Cortex of kidney (tissue), 1 donor: ENCODE measurements at places on chromosomes 4 and X.
A peak's percentile ranks its signal among the peaks of the same experiment; 100 is the strongest.

- DNase-seq, result no peak
Observed at GRCh38 chr4:181548873-181549575, 694.2 kb upstream of the TENM3 start.

DNA sequence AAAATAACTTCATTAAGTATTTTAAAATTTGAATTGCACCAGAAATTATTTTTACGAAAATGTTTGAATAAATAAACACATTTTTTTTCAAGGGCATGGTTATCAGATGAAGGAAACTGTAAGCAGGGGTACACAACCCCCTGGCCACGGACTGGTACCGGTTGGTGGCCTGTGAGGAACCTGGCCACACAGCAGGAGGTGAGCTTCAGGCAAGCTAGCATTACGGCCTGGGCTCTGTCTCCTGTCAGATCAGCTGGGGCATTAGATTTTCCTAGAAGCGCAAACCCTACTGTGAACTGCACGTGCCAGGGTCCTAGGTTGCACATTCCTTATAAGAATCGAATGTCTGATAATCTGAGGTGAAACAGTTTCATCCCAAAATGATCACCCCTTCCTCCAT, 1499.7 kb upstream of the AGA start:
- DNase-seq, result no peak

- DNase-seq, result no peak
Observed at GRCh38 chrX:12197030-12197429, 58.8 kb downstream of the FRMPD4 start.

GRCh38 chrX:125404667-125405160, 85.0 kb downstream of the TEX13C start:
- no peak for DNase-seq

GRCh38 chr4:176309046-176309445, 10.7 kb upstream of the SPCS3 start:
- no peak for DNase-seq

DNA sequence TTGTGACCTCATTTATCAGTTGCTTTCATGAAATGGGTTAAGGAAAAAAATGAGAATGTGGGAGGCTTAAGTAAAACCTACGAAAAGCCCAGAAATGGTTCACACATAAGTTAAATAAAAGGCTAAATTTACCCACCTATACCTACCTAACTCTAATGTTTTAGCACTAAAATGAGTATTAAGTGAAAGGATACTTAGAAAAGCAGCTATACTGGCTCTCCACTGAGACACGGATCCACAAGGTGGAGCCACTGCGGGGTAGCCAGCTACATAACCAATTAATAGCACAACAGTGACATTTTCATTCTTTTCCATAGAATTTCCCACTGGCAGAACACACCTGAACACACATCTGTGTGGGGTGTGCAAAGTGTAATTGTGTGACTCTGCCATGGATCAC, 101.9 kb downstream of the MAML3 start:
- no peak for DNase-seq

GRCh38 chrX:38961936-38962335, 160.7 kb downstream of the MID1IP1 start:
- no peak for DNase-seq

DNA sequence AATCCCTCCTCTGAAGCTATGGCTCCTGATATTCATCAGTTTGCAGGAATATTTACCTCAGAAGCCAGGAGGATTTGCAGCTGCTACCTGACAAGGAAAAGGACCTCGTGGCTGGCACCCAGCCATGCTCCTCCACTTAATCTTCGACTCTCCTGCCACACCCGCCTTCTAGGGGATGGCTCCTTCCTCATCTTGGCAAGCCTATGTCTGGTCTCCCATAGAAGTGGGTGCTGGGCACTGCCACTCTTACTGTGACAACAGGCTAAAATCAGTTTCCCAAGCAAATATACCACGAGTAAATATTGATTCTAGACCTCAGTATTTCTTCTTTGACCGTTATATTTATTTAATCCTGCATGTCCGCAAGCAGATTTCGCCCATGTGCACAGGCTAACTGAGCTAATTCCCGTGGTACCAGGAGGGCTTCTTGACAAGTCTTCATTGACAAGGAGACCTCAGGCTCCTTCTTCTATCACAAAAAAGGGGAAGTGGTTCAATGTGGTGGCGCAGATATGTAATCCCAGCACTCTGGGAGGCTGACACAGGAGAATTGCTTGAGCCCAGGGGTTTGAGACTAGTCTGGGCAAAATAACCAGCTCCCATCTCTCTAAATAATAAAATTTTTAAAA, 52.6 kb upstream of the DCTD start:
- DNase-seq, result no peak

GRCh38 chr4:145840162-145840768, 98.4 kb downstream of the ZNF827 start:
- no peak for DNase-seq

- DNase-seq, result no peak
Observed at GRCh38 chr4:123741906-123742305, 345.3 kb downstream of the SPRY1 start.

GRCh38 chrX:130055899-130056298, 54.4 kb downstream of the ELF4 start:
- DNase-seq, result no peak

- DNase-seq, result no peak
Observed at GRCh38 chrX:107485013-107485412, 35.6 kb downstream of the FRMPD3 start.

GRCh38 chr4:26748811-26749210, 111.8 kb upstream of the STIM2 start:
- DNase-seq, result no peak

GRCh38 chr4:129109965-129110824, 14.2 kb downstream of the C4orf33 start:
- no peak for DNase-seq

- no peak for DNase-seq
Observed at GRCh38 chr4:185532795-185533324, 2.4 kb downstream of the PDLIM3 start.

DNA sequence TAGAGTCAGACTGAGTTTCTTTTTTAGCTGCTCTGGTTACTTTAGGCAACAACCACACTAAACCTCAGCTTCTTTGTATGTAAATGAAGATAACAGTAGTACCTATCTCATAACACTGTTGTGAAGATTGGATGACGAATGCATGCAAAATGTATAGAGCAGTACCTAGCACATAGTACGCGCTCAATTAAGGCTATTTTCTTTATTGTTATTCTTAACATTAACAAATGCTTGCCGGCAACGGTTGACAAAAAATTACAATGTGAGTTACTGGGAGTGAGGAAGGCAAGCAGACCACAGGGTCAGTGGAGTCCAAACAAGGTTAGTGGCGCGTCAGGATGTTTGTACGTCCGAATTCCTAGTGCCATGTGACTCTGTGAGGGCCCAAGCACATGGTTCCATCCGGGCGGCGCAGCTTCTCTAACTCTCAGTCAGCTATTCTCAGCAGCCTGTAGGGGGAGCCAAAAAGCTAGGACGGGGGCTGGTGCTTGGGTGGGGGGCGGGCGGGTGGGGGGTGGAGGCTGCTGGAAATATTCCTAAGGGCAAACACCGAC, 821 bp upstream of the NALF2 start:
- DNase-seq, result no peak

- no peak for DNase-seq
Observed at GRCh38 chrX:82695066-82695465, 813.0 kb upstream of the POU3F4 start.

GRCh38 chr4:7256984-7257810, 64.9 kb downstream of the SORCS2 start:
- no peak for DNase-seq

DNA sequence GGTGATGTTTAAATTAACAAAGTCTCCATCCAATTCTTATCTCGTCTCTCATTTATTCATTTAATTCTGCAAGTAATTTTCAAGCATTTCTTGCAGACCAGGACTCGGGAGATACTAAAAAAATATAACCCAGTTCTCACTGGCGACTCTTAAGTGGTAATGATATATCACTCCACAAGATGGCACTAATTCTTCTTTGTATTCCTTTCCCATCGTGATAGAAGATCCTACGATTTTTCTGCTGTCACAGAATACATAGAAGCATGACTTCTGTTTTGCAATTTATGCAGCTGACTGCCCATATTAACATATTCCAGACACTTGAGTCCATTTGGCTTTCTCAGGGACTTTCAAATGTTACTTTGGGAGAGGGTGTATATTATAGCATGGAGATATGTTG, 64.0 kb upstream of the FGF13 start:
- no peak for DNase-seq

DNA sequence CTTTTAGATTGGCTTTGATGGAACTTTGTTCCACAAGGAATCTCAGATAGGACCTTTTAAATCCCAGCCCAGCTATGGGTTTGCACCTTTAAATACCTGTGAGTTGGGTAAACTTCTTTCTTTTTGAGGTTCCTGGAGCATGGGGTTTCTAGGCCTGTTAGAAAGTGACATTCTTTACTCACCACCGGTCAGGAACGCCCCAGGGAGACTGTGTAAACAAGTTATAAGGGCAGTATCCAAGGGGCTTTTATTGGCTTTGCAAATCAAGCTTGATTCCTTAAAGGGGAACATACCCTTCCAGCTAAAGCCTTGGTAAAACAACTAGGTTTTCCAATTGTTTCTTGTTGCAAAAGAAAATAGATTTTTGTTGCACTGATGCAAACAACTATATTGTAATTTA, 93.4 kb downstream of the TENT5D start:
- no peak for DNase-seq

- no peak for DNase-seq
Observed at GRCh38 chrX:51332188-51332942, at the start of gene NUDT10. TSS of gene NUDT10 (plus strand) at chrX:51332822. CDS start at chrX:51332966, 144 bp downstream.

- DNase-seq, result no peak
Observed at GRCh38 chr4:54187148-54187547, 41.9 kb upstream of the PDGFRA start.

- DNase-seq, result no peak
Observed at GRCh38 chr4:76177709-76178108, 29.5 kb upstream of the NUP54 start.

- DNase-seq, result no peak
Observed at GRCh38 chrX:123975180-123975579, 13.7 kb downstream of the STAG2 start.

GRCh38 chrX:12929701-12930100, 23.3 kb downstream of the TLR8 start:
- no peak for DNase-seq

- DNase-seq, result no peak
Observed at GRCh38 chr4:8023696-8024033, 84.0 kb upstream of the AFAP1 start.

DNA sequence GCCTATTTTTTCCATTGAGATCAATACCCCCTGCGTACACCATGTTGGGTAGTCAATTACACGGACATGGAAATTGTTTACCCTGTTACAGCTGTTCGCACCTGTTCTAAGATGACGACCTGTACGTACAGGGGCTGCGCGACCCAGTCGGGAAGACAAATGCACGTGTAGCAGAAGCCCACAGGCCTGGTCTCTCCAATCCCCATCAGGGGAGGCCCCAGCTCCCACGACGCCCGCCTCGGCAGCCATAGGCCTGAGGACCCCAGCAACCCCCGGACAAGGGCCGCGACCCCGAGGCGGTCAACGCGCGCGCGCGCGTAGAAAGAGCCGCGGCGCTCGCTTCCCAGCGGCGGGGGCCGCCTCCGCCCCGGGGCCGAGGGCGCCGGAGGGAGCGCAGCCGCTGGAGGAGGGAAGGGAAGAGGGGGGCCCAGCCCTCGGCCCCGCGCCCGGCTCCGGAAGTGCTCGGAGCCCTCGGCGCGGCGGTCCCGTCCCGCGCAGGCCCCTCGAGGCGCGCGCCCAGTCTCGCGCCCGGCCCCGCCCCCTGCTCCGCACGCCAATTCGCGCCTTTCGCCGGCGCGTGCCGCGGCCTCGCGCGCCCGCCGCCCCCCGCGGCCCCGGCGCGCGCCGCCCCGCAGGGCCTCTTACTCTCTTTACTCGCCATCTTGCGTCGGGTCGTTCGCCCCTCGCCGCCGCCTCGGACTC, 618 bp downstream of the RBBP7 start:
- DNase-seq, result peak; percentile 3

GRCh38 chr4:123699880-123700771, 303.5 kb downstream of the SPRY1 start:
- no peak for DNase-seq

DNA sequence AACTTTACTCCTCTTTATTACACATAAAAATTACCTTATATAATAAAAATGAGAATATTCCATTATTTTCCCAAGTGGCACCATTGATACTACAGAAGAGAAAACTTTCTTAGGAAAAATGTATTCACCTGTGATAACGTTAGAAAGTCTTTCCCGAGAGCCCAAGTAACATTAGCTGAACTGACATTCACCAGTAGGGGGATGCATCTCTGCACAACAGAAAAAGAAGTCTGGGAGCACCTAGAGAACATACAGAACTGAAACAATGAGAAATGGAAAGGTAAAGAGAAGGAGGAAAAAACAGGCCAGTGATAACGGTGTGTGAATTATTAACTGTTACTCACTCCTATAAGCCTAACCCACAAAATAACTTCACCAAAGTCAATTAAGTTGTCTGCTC, 423.3 kb downstream of the CENPC start:
- no peak for DNase-seq

DNA sequence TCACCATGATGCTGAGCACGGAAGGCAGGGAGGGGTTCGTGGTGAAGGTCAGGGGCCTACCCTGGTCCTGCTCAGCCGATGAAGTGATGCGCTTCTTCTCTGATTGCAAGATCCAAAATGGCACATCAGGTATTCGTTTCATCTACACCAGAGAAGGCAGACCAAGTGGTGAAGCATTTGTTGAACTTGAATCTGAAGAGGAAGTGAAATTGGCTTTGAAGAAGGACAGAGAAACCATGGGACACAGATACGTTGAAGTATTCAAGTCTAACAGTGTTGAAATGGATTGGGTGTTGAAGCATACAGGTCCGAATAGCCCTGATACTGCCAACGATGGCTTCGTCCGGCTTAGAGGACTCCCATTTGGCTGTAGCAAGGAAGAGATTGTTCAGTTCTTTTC, 4.0 kb downstream of the HNRNPH2 start:
- no peak for DNase-seq

- DNase-seq, result no peak
Observed at GRCh38 chr4:21778702-21779101, 169.9 kb downstream of the KCNIP4 start.

DNA sequence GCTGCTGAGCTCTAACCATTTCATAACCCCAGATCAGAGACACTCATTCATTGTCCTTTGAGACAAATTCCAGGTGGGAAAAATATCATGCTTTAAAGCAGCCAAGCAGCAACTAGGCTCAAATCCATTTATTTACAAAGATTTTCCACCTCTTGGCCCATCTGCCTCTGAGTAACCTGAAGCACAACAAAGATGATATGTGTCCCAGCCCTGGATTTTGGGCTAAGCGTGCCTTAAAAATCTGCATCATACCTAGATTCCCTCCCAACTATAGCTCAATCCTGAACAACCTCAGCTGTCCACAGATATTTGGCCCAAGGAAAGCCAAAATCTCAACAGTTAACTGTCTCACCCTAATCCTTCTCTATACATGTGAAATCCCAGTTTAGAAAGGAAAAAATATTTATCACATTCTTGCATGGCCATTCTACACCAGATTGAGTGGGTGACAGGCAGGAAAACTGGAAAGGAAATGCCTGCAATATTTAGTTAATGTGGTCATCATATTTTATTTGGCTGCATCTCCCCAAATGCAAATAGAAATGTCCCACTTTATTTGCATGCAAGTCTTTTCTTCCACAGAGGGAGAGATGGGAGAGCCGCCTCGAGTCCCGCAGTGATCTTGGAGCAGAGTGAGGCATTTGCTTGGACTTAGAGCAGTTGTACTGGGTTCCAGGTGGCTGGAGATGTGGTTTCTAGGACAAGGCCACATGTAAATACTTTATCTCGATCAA, 146.4 kb upstream of the EOLA2 start:
- DNase-seq, result no peak
